ENCODE measurements at places on chromosomes 16 and 17.

DNA sequence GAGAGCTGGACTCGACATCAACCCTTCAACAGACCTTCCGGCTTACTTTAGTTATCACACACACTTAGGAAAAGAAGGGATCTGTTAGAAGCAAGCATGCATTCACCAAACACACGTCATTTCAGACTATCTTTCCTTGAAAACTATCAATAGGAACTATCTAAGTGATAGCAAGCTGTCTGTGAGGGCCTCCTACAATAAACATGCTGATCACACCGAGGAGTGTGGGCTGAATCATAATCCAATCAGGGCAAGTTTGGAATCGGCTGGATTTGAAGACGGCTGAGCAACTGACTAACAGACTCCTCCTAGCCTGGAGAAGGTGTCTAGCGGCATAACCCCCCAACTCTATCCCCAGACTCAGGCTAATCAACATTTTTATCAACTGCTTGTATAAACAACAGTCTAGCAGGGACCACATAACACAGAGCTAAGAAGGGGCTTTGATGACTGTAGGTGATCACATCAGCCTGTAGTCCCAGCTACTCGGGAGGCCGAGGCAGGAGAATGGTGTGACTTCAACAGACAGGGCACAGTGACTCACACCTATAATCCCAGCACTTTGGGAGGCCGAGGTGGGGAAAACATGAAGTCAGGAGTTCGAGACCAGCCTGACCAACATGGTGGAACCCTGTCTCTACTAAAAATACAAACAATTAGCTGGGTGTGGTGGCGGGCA is 14.1 kb downstream of the NXN start:
- DNase-seq: no peak

GRCh38 chr16:56401482-56401881 is 23.9 kb downstream of the AMFR start:
- peak; percentile 36 for DNase-seq

GRCh38 chr17:29090108-29090507 is 47.2 kb downstream of the PIPOX start:
- DNase-seq: no peak

DNA sequence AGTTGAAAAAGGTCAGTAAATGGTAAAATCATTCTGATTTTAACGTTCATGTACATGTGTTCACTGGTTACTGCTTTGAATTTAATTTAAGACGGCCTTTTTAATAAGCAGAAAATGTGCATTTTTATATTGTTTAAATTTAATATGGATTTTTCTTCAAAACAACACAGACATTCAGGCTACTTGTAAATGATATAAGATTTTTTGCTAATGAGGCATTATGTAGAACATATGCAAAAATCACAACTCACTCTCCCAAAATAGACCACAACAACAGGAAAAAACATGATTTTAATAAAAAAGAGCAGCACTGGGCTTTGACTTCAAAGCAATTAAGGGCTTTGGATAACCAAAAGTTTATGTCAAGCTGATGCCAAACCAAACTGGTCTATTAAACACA is 22.3 kb downstream of the RPGRIP1L start:
- no peak for DNase-seq

GRCh38 chr16:47061204-47061603 is 82.5 kb downstream of the NETO2 start:
- DNase-seq: no peak

DNA sequence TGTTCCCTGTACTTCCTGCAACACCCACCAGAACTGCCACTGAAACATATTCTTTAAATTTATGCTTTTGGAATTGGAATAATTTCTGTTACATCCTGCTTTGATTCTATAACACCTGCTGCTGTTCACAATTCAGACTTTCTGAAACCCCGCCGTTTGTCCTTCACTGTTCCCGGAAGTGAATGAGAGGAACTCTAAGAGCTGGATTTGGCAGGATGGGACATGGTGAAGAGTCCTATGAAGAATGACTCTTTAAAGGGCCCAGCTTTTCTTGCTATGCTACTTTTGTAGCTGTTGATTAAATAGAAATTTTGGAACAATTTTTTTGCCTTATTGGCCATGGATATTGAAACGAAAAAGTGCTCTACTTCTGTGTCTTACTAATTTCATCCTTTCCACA is 8.9 kb downstream of the AP2B1 start:
- no peak for DNase-seq

DNA sequence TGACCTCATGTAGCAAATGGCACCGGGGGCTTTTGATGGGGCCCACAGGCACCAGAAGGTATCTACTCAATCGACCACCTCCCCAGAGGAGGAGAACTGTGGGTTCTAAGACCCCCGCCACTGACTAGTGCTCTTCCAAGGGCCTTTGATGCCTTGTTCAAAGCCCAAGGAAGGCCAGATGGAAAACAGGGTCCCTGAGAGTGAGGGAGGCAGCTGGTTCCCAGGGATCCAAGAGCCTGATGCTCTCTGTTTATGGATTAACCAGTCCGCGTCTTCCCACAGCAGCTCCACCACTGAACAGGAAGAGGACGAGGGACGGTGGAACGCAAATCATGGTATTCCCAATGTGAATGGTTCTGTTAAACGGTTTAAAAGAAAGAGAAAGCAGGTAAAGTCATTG is 7.6 kb downstream of the PHB1 start:
- DNase-seq: no peak

DNA sequence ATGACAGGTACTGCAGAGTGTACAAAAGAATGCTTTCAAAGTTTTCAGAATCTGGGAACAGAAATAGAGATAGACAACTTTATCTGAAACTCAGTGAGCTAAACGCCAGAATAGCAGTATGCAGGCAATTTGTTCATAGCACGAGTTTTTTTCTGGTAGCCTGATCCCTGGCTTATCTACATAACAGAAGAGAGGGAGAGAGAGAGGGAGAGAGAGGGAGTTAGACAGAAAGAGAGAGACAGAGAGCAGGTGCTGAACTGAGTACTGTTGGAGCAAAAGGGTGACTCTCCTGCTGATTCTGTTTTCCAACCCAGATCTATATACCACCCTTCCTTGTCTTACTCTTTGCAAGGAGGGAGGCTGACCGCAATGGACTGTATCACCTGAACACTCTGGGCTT is 388.0 kb upstream of the CA10 start:
- no peak for DNase-seq

DNA sequence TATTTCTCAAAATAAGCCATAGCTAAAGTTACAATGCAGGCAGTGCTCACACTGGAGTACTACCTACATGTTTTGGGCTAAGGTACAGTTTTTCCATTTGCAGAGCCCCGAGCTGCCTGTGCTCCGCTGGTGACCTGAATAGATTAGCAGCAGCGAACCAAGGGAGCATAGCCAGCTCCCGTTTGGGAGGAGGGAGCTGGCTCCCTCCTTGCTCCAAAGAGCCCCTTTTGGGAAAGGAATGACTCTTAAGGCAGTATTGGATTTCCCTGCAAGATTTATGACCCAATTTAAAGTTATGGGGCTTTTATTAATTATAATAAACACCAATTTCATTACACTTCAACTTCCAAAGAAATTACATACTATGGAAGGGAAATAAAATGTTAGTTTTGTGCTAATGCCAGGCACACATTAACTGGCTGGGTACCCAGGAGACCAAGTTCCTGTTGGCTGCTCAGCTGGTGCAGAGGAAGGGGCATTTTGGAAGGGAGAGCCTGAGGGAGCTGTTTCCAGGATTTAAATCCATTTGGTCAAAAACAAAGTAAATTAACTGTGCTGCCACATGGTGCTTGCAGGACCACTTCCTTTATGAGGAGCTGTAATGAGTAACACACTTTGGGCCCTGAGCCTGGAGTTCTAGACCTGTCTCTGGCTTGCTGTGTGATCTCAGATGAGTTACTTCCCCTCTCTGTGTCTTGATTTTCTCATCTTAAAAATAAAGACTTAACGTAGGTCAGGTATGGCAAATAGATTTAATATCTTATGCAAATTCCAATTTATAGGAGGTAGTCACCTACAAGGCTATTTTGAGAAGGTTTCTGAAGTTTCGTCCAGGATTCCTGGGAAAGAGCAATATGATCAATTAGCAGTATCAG is 362.1 kb upstream of the CCL2 start:
- no peak for DNase-seq

GRCh38 chr17:12358477-12358876 is 307.2 kb upstream of the MYOCD start:
- DNase-seq: no peak

GRCh38 chr17:9204637-9205329 is 183.5 kb downstream of the NTN1 start:
- DNase-seq: no peak

GRCh38 chr17:869567-870525 is 87.7 kb downstream of the MRM3 start:
- DNase-seq: peak; percentile 86

DNA sequence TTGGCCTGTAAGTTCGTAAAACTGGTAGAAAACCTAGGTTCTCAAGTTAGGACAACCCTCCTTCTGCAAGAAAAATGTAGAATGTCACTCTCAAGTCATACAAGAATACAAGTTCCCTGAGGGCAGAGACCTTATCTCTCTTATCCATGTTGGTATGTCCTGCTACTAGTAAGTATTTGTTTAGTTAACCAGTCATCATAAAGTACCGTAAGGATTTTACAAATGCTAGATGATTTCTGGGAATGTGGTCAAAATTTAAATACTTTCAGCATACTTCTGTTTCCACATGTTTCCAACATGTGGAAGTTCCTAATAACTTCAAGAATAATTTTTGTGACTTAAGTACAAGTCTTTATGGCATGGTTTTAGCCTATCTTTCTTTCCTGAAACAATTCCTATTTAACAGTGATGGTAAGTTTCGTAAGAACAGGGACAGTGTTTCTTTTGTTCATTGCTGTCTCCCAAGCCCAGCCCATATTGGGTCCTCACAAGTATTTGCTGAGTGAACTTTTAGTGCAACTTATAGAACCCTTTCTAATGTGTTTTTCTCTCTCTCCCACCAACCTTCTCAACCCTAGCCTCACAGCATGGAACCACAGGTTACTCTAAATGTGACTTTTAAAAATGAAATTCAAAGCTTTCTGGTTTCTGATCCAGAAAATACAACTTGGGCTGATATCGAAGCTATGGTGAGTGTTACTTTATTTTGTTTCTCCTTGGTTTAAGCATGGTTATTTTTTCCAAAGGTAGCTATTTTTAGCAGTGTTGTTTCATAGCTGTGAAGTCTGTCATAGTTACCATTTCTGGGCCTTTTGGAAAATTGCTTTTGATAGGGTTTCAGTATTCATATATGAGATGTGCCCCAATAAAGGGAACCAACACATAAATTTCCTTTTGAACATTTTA is 4.5 kb downstream of the NBR1 start:
- DNase-seq: no peak

- DNase-seq: no peak
These were observed 273.4 kb upstream of the TNRC6C start for GRCh38 chr17:77684803-77685798.

GRCh38 chr17:60284709-60285108 is 107.2 kb downstream of the USP32 start:
- DNase-seq: no peak

DNA sequence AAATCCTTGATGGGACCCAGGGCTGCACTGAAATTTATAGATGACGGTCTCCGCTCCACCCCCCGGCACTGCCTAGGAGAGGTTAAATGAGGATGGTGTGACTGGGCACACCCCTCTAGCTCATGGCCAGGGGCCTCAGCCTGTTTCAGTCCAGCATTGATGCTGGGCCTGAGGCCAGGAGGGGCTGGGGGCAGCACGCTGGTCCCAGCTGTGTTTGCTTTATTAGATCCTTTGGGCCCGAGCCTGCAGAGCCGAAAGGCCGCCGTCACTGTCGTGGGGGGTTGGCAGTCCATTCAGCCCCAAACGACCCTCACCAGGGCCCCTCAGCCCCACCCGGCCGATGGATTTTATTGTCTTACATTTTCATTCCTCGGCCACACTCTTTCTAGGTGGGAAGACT is 10.8 kb upstream of the DOK4 start:
- DNase-seq: no peak

- no peak for DNase-seq
These were observed 6.7 kb upstream of the GAST start for GRCh38 chr17:41705271-41705991.

GRCh38 chr17:1899403-1900000 is 69.7 kb downstream of the RPA1 start:
- peak; percentile 13 for DNase-seq

GRCh38 chr16:51937771-51938170 is 609.2 kb downstream of the TOX3 start:
- DNase-seq: no peak

- DNase-seq: peak; percentile 38
These were observed 71.0 kb downstream of the COPRS start for GRCh38 chr17:31787857-31788570.

DNA sequence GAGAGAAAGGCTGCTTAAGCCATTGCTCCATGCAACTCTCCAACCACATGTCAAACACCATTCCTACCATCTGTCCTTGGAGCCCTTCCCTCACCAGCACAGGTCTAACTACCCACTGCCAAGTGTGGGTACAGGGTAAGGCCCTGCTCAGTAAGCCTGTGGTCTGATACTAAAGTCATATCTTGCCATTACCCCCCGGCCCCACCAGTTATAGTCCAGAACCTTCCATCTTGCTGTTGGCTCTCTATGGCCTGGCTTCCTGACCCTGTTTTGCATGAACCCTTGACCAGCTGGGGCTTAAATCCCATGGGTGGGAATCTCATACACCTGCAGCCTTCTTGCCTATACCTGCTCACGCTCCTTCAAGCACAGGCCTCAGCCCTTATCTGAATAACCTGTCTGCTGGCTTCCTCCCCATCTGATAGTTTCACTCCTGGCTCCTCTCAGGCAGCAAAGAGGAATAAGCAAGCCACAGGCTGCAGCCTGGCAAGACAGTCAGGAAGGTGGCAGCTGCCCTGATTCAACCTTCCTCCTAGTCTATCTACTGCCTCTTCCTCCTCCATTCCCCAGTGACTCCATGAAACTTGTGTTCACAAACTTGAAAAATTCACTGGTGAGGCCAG is 64.1 kb downstream of the ZFHX3 start:
- DNase-seq: no peak

DNA sequence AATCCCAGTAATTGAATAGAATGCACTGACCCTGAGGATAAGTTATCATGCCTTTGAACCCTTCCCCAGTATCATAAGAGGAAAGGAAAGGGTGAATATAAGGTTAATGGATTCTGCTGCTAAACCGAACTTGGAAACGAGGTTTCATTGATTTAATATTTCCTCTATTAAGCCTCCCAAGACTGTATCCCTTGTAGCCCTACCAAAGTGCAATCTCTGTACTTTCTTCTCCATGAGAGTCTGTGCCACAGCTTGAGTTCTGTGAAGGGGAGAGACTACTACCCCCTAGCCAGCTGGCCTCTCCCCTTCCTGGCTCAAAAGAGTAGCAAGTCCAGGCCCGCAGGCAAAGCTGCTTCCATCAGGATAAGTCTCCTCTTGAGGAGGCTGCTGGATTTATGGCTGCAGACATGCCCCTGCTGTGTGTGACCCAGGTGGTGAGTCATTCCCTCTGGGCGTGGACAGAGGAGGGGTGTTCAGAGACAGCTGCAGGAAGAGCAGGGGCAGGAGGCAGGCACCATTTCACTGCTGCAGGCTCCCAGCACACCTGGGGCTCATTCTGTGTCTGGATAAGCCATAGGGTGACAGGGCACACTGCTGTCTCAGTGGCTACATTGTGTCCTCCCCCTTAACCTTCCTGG is 58.4 kb downstream of the TOM1L2 start:
- peak; percentile 91 for DNase-seq

DNA sequence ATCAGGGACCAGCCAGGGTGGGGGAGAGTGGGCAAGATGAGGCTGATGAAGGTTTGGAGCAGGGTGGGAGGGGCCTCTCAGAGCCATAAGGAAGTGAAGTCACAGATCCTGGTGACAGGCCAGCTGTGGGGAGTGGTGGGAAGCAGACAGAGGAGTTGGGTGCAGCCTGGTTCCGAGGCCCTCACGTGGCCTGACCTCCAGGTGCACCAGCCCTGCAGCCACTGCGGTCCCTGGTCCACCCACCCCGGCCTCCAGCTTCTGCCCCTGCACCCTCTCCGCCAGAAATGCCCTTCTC is 3.9 kb upstream of the ZFPM1 start:
- no peak for DNase-seq
